ENCODE measurements at places on chromosomes 6 and 20.

- no peak for DNase-seq
Measured at GRCh38 chr6:45728674-45729073, 287.0 kb downstream of the CLIC5 start.

- no peak for DNase-seq
Measured at GRCh38 chr6:121810158-121811032, 374.9 kb downstream of the GJA1 start.

GRCh38 chr20:6579824-6580223 is 187.7 kb upstream of the BMP2 start:
- DNase-seq, result no peak

DNA sequence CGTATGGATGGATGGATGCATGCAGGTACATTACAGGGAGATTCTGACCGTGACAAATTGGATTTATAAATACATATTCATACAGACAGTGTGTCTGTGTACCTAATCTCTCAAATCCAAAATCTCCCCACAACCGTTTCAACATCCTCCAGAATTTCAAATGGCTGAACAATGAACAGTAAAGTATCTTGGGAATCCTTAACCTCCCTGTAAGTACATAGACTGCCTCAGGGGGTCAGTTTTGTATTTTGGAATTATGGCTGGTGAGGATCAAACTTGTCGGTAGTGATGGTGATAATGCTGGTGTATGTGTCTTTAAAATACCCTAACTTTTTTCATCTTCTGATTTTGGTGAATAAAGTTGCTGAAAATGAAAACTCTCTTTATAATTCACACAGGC is 246.2 kb downstream of the FOXC1 start:
- no peak for DNase-seq

DNA sequence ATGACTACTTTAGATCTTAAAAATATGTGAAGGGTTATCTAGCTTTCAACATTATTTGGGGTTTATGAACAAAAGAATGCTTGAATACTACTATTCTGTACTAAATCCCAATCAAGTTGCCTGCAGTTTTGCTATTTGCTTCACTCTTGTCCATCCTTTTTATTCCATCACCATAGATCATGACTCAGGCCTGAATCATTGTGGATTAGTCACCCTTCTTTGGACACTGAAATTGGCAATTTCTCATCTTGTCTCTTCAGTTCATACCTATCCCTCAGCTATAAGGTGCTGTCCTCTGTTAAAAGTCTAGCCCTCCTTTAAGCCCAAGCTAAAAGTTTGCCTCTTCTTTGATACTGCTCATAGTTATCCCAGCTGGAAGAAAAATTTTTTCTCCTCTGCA is 199.1 kb downstream of the CENPW start:
- no peak for DNase-seq

DNA sequence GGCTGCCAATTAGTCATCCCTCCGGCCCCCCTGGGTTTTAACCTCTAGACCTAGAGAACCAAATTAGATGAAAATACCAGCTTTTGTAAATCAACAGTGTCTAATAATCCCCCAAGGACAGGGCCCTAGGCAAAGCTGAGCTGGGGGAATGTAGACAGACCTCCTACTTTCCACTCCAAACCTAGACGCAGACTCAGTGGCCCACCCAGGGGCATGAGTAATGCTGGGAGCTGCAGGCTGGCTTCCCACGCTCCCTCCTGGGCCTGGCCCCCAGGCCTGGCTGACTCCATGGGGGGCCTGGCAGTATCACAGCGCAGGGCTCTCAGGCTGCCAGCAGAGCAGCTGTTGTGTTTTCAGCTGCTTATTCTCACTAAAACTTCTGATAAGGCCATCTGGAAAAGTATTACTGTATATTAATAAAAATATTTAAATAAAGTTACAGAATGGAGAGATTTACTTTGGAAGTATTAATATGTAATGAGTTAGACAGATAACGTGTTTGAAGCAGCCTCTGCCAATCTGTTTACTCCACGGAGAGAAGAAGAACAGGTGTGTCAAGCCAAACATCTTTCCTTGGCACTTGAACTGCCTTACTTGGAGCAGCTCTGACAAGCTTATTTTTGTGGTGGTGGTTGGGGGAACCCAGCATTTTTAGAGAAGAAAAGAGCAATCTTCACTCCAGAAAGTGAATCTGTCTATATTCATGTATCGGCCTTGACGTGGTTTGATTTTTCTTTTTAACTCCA is 144.0 kb upstream of the AGPAT4 start:
- DNase-seq, result no peak

All from stimulated activated CD4-positive, alpha-beta T cell treated with anti-CD3 and anti-CD28 coated beads, Interleukin-2, amount 100 ng/mL, for 24 hours (primary cell).